ENCODE measurements at places on chromosomes 11 and 22.

GRCh38 chr22:46297151-46297812 lies 612 bp downstream of the GTSE1 start:
- DNase-seq = peak; percentile 57

DNA sequence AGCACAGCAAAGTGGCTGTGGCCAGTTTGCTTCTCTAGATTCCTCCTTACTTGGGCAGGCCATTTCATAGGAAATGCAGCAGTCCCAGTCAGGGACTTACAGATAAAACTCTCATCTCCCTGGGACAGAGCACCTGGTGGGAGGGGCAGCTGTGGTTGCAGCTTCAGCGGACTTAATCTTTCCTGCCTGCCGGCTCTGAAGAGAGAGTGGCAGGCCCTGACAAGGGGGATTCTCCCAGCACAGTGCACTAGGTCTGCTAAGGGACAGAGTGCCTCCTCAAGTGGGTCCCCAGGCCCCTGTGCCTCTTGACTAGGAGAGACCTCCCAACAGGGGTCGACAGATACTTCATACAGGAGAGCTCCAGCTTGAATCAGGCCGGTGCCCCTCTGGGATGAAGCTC lies 1649.1 kb downstream of the LRRC4C start:
- DNase-seq = no peak

DNA sequence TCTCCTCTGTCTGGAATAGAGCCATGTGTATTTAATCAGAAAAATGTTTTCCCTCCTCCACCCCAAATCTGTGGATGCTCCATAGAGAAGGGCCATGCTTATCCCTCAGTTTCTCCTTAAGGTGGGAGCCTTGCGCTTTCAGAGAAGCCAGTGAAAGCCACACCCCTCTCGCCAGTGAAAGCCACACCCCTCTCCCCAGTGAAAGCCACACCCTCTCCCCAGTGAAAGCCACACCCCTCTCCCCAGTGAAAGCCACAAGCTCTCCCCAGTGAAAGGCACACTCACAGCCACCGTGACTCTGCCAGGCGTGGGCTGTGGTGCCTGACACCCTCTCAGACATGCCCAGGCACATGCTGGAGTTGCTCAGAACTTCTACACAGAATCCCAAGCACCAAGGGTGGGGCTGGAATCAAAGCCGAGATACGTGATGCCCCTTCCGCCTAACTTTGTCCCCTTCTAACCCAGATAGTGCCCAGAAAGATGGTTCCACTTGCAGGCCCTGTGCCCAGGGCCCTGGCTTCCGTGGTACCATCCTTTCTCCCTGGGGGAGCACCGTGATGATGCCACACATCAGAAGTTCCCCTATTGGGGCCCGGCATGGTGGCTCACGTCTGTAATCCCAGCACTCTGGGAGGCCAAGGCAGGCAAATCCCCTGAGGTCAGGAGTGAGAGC lies 16.5 kb upstream of the PRR5 start:
- peak; percentile 61 for DNase-seq

- no peak for DNase-seq
Observed at GRCh38 chr11:44257338-44258189, 52.4 kb downstream of the ALX4 start.

DNA sequence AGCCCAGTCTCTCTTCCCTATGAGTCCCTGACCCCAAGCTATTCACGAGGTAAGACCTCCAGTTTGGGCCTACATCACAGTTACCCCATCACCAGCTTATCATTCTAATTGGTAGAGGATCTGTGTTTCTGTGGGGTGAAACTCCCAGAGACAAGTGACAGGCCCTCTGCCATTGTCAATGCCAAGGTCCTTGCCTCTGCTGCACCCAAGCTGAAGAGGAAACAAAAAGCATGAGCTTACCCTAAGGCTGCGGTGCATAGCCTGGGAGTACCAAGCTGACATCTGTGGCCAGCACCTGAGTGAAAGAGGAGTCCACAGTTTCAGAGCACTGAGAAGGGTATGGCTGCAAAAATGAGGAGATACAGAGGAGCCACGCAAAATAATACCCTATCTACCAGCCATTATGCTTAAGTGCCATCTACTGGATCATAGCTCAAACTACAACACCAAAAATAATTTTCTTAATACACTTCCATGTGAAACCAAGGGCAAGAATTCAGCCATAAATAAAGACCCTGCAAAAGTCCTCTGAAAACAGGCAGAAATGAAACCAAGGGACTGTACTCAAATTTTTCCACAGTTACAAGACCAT lies 62.3 kb upstream of the ANO5 start:
- peak; percentile 12 for DNase-seq

- DNase-seq = peak; percentile 92
Observed at GRCh38 chr11:2420502-2421225, 20.1 kb downstream of the TSSC4 start.

DNA sequence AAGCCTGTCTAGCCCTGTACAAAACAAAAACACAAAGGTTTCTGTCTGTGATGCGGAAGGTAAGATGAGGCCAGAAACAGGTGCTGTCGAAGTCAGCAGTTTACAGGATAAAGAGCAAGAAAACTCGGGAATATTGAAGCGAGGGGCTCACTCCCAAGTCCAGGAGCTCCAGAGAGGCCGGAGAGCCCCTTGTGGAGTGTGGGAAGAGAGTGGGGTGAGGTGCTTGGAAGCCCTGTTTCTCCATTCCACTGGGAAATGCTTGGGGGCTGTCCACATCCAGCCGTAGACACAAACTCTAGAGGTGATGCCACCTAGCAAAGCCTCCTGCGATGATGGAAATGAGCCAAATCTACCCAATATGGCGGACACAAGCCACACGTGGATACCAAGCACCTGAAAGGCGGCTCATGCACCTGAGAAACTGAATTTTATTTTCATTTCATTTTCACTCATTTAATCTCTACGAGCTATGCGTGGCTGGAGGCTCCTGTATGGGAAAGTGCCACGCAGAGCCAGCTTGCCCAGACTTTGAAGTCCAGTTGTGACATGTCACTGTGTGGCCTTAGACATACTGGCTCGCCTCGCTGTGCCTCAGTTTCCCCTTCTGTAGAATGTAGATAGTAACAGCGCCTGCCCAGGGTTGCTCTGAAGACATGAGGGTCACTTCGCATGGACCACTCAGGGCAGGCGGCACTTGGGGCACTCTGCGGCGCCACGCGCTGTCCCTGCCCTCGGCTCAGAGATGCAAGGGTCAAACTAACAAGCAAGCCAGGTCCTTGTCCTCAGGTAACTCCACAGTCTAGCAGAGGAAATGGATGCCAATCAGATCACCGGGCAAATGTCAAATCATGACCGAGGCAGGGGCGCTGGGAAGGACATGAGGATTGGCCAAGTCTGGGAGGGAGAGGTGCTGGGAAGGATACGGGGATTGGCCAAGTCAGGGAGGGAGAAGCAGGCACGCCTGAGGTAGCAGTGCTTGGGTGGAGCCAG lies 684.7 kb downstream of the TBC1D22A start:
- DNase-seq = no peak

- DNase-seq = no peak
Observed at GRCh38 chr11:126821827-126822226, 178.7 kb downstream of the KIRREL3 start.

- DNase-seq = no peak
Observed at GRCh38 chr11:64518928-64519327, 72.1 kb upstream of the SLC22A12 start.

DNA sequence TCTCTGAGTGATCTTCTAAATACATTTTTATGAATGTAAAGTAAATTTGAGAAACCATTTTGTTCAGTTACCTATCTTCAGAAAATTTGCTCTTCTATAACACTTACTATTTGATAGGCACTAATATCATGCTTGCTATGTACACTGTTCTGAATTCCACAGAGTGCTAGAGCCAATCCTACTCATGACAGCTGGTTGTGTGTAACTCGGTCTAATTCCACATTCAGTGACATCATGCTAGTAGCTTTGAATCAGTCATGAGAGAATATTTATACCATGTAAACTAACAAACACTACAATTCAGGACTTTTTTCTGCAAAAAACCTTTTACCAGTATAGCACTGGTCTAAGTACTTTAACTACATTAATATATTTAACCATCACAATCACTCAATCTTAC lies 902.9 kb downstream of the DLG2 start:
- DNase-seq = no peak

- no peak for DNase-seq
Observed at GRCh38 chr22:19203834-19204233, 25.3 kb upstream of the SLC25A1 start.

DNA sequence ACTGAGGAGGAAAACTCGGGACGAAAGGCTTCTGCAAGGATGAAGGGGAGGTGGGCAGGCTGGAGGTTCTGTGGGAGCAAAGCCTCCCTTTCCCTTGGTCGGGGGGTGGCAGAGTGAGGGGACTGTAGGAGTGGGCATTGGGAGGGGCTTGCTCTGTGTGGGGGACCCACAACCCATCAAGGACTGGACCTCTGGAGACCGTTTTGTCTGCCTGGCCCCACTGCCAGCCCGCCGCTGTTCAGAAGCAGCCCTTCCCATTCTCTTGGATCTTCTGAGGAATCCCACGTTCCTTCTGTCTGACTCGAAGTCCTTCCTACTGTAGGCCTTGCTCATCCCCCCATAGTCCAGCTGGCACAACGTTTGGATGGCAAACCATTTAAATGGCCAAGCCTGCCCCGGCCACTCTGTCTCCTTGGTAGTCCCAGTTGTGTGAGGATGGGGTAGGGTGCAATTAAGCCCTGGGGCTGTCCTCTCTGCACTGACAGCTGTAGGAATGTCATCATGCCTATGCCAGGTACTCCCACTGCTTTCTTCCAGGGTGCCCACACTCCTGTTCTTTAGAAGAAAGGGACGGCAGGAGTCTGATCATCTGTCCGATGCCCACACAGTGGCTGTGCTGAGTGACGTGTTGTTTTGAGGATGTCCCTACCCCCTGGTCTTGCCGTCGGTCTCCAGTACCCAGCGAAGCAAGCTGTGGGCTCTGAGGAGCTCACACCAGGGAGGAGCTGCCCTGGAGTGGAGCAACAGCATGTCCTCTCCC lies 17.0 kb upstream of the NECTIN1 start:
- no peak for DNase-seq

DNA sequence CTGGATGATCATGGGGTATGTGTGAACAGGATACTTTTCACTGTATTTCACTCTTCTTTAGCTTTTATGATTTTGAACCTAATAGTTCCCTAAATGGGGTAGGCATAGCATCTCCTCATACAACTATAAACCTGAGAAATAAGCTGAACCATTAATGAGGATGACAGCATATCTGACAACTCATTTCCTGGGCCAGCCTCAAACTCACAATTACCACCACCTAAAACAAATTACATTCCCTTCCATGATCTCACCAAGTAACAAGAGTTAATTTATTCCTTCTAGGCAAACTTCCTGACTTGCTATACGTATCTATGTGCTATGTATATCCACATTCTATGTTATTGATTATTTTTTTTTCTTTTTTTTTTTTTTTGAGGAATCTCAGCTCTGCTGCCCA lies 23.0 kb downstream of the SIK3 start:
- DNase-seq = no peak

DNA sequence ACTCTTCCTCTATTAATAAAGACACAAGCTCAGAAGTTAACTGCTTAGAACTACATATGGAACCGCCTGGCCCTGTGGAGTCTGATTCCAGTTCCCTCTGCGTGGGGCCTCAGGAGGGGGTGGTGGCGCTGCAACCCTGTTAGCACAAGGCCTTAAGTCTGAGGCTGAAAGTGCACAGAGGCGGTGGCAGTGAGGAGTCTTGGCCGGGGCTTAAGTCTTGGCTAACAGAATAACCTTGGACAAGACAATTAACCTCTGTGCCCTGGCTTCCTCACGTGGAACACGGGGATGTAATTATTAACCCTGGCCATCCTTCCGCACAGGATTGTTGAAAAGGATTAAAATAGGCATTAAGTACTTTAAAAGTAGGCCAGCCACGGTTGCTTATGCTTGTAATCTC lies 191.5 kb downstream of the CEP164 start:
- no peak for DNase-seq

DNA sequence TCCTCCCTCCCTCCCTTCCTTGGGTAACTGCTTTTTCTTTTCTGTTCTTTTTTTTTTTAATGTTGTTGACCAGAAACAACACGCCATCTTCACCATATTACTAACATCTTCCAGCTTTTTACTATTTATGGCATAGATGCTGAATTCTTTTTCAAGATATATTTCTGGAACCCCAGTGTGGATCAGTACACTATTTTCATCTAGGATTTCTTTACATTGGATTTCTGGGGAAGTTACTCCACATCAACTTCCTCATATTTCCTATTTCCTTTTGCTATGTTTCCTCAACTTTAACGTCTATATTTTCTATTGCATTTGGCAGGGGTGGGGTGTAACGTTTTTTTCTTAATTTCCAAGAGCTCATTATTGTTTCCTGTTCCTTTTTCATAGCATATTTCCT lies 7.0 kb downstream of the PGM2L1 start:
- DNase-seq = no peak

GRCh38 chr11:125554038-125554437 lies 15.2 kb upstream of the EI24 start:
- no peak for DNase-seq

GRCh38 chr11:61700212-61700611 lies 20.0 kb downstream of the DAGLA start:
- DNase-seq = peak; percentile 41

DNA sequence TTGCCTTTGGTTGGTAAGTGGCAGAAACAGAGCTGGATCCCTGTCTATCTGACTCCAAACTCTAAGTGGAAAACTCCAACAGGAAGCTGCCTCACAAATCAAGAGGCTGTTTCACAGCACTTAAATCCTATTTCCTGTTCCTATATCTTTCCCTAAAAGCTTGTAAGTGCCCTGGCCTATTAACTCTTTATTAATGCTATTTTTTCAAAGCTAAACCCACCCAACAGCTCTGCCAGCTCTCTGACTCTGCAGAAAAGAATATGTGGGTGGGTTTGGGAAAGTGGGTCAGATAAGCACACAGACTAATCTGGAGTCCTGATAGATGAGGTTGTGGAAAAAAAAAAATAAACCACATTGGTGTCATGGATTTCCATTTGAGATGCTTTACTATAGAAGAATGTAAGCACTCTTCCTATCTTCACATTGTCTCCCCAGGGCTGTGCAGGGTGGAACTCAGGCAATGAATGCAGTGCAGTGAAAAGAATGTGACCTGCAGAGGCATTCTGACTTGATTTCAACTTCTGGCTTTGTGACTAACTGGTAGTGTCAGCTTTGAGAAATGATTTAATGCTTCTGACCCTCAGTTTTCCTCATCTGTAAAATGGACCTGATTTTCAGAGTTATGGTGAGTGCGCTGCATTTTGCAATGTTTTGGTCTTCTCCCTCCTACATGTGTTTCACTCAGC lies 125.6 kb downstream of the AASDHPPT start:
- DNase-seq = peak; percentile 11

DNA sequence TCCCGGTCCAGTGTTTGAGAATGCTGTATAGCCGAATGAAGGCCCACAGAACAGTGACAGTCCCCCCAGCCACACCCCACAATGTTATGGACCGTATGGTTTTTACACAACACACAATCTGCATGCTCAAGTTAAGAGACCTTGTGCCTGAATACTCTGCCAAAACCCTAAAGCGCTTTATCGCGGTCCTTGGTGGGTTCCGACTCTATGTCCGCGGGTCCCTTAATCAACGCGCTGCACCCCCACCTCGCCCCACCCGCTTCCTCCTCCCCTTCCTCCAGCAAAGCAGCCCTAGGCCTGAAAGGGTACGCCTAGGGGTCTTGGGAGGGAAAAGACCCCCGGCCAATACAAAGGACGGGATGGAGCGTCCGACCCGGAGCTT lies 442 bp downstream of the COPB1 start:
- DNase-seq = peak; percentile 60

GRCh38 chr11:63958008-63958407 lies 16.4 kb upstream of the COX8A start:
- DNase-seq = no peak

- DNase-seq = no peak
Observed at GRCh38 chr11:18770479-18771125, 21.0 kb downstream of the PTPN5 start.
